Spleen (tissue), 13 donors: ENCODE measurements at places on chromosomes 5 and 9. TPM values are rescaled to one million over a fixed set of nuclear protein-coding genes. Genes with fewer than 3 reads are reported as not detected.
A peak's percentile ranks its signal among the peaks of the same experiment; 100 is the strongest.

MCC gene
- total RNA-seq, result 13.9 TPM

- DNase-seq, result no peak
Observed at GRCh38 chr9:20528253-20528652, 94.0 kb downstream of the MLLT3 start.

DNA sequence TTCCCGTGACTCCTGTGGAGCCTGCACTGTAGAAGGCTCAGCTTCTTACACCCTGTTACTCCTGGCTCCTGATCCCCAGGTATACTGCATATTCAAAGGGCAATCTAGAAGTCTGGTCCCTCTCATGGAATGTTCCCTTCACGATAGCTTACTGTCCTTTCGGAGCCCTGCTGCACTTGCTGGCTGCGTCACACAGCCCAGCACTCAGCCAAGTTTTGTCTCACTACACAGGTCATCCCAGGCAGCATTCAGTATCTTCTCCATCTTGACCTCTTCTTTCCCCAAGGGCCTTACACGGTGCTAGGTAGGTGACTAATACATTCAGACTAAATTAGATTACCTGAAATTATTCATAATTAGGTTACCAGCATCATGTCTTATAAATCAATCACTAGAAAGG, 123.7 kb downstream of the WDR41 start:
- no peak for DNase-seq

DNA sequence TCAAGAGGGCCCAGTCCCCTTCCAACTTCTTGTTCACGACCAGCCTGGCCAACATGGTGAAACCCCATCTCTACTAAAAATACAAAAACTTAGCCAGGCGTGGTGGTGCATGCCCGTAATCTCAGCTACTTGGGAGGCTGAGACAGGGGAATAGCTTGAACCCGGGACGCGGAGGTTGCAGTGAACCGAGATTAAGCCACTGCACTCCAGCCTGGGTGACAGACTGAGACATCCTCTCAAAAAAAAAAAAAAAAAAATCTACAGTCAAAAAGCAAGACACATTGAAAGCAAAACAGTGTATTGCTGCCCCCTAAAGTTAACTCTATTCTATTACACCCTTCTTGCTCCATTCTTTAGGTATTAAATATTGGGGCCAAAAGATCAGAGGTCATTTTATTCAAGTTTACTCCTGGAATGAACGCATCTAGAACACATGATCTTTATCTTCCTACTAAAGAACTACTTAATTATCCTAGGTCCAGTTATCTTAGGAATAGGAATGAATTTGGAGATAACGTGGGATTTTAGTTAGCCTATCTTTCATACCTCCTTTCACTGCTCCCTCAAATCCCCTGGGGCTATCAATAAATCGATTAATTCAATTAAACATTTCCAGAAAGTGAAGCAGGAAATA, 2.4 kb downstream of the ATG12 start:
- peak; percentile 77 for DNase-seq

DNA sequence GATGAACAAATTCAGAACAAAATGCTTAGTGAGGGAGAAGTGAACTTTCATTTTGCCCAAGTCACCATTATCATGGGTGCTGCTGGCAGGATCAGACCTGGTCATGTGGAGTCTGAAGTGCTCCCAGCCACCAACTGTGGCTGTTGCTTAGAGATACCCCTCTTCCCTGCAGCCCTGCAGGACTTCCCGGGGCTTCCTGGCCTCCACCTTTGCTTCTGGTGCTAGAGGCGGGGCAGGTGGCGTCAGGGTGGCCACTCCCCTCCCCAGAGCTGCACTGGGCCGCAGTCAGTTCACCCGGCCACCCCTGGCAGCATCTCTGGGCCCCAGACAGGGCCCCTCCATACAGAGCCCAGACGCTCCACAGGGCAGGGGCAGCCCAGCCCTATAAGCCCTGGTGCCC, 30.0 kb upstream of the SLC12A7 start:
- DNase-seq, result no peak

GRCh38 chr9:1717882-1718281, 297.3 kb upstream of the SMARCA2 start:
- no peak for DNase-seq

DNA sequence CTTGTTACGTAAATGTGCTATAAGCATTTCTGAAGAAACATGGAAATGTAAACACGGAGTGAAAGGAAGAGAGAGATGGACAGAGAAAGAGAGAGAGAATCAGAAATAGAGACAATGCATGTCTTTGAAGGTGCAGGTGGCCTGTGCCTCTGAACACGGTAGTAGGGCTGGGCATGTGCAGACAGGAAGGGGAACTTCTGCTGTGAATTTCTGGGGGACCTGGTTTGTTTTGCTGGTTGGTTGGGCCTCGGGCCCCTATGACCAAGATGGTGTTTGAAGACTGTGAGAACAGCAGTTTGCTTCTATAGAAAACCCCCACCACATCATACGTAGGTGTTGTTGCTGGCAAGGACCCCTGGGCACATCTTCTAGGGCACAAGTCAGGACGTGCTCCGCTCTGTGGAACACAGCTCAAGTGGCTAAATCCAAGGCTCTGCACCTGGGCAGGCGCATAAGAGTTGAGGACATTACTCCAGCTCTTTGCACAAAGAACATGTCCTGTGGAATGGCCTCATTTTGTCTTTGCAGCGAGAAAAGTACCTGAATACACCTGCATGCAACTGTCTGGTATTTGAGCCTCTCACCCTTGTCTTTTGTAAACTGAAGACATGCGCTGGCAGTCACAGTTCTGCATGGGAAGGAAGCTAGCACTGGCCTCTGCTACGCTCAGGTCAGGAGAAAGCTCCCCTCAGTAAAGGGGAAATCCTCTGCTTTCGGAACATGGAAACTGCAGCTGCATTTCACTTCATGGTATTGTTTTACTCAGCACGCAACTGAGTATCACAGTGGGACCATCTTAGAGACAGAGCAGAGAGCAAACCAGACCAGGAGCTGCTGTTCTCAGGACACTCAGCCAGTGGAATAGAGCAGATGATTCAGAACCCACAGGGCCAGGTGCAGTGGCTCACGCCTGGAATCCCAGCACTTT, 2.7 kb downstream of the OR2V2 start:
- DNase-seq, result no peak
